ENCODE measurements at places on chromosomes 6 and 20.

DNA sequence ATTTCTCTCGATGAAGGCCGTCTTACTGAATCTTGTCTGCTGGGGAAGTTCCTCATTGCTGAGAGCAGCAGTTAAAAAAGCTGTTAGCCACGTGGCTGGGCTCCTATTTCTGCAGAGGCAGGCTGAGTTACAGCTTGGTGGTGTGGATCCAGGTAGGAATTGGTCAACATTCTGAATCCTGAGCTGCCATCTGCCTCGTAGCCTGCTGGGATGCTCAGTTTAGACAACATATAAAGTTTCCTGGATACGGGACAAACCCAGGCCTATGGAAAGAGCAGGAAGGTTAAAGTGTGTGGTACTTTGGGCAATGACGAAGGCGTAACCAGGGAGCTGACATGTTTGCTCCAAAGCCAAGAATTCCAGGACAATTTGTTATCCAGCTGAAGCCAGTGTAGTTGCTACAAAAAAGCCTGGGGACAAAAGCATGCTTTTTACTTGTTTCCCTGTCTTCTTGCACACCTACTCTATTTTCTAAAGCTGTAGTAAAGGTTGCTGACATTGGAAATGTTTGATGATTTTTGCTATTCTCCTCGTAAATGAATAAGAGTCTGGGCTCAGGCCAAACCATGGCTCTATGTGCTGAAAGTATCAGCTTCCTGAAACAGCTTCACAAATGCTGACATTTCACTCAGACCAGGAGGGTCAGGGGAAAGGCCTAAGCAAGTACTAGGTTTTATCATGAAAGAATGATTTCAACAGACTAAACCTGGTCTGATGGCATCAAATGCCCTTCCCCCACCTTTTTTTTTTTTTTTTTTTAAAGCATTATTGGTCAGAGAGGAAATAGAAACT lies 12.4 kb upstream of the MYLK2 start:
- DNase-seq: no peak

GRCh38 chr6:142167486-142167885 lies 20.4 kb downstream of the VTA1 start:
- DNase-seq: no peak

GRCh38 chr6:168778201-168778600 lies 337.2 kb downstream of the SMOC2 start:
- DNase-seq: peak; percentile 65

- peak; percentile 99 for DNase-seq
Measured at GRCh38 chr6:89034586-89035251, 45.8 kb upstream of the PNRC1 start.

GRCh38 chr6:169784821-169785340 lies 33.5 kb downstream of the ERMARD start:
- DNase-seq: no peak

- no peak for DNase-seq
Measured at GRCh38 chr20:4235512-4236043, 220.2 kb upstream of the RNF24 start.

DNA sequence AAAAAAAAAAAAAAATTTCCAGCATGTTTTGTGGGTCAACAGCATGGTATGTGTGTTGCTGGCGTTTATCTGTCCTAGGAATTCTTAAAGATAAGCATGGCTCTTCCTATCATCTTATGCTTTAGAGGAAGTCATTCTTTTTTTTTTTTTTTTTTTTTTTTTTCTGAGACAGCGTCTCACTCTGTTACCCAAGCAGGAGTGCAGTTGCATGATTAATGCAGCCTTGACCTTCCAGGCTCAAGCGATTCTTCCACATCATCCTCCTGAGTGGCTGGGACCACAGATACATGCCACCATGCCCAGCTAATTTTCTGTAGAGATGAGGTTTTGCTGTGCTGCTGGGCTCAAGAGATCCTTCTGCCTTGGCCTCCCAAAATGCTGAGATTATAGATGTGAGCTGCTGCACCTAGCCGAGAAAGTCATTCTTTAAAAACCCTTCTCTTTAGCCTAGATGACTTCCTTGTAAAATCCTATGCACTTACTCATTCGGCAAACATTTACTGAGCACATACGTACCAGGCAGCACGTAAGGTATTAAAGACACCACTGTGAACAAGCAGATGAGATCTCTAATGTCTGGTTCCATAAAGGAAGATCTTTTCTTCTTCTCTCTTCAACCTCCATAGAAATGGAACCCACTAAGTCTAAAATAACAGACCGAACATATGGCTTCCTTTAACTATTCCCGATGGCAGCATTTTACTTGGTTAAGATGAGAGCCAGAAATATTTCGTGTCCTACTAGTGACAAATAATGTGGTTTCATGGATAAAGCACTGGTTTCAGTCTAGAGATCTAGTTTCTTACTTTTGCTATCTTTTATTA lies 122.4 kb downstream of the RIN2 start:
- DNase-seq: peak; percentile 39

DNA sequence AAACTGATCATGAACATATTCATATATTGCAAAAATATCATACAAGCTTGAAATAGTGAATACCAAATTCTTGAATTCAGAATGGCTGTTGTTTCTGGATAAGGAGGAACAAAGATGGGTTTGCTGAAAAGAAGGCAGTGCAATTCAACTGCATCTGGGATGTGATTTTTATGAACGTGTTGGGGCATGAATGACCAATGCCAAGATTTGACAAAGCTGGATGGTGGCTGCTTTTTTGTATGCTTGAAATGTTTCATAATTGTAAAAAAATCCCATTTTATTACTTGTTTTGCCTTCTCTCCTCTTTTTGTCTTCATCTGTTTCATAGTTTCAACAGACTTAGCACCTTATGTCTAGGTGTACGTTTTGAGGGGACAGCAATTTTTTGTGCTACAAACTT lies 36.8 kb upstream of the BCAS1 start:
- no peak for DNase-seq

GRCh38 chr20:58268936-58269619 lies 40.4 kb upstream of the RAB22A start:
- no peak for DNase-seq

DNA sequence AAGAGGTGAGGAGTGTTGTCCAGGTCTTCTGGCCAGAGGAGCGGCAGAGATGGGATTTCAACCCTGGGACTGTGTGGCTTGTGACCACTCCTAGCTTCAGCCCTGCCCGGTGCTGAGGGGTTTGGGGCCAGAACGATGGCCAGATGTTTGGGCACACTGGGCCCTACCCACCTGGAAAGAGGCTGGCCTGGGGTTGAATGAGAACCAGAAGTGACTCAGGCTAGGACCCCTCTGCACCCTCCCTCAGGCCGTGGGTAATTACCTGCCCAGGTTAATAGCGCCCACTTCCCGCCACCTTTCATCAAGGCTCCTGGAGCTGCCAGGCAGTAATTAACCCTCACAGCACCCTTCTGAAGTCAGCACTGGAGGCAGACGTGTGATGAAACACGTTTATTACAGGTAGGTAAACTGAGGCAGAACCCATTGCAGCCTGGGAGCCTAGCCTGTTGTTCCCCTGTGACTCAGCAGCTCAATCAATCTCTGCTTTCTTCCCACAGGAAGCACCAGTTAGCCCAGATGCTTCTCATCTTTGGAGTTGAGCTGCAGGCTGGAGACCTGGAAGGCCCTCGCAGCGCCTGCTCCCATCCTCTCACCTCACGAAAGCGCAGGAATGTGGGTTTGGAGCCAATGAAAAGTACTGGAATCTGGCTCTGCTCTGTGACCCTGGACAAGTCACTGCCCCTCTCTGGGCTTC lies 120.8 kb downstream of the CEBPB start:
- DNase-seq: peak; percentile 30

GRCh38 chr6:135230711-135231468 lies 49.8 kb downstream of the MYB start:
- DNase-seq: no peak

- no peak for DNase-seq
Measured at GRCh38 chr6:151358475-151358874, 32.9 kb downstream of the ZBTB2 start.

- no peak for DNase-seq
Measured at GRCh38 chr6:102662851-102663250, 1269.3 kb downstream of the GRIK2 start.

DNA sequence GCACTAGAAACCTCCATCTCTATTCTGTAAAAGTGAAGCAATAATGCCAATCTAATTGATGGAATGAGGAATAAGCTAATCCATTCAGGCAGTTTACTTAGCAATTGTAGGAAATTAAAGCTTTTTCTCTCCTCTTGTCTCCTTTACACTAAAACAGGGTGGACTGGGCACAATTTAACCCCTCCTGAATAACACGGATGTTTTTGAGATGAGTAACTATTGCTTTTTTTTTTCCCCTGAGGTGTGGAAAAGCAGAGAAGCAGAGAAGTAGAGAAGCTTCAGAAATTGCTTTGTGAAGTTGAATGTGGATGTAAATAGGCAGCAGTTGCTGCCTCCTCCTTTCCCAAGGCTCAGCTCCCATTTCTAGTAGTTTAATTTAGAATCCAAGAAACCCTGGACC lies 40.0 kb upstream of the GCNT2 start:
- DNase-seq: no peak

GRCh38 chr6:98486057-98486456 lies 348.3 kb upstream of the POU3F2 start:
- DNase-seq: no peak

GRCh38 chr6:78251931-78252330 lies 599.1 kb downstream of the MEI4 start:
- DNase-seq: no peak
